Vagina (tissue), 2 donors: ENCODE measurements at places on chromosomes 12 and 14. TPM values are rescaled to one million over a fixed set of nuclear protein-coding genes. Genes with fewer than 3 reads are reported as not detected.

- no peak for DNase-seq
Observed at GRCh38 chr12:64006211-64006825, 161.8 kb downstream of the SRGAP1 start.

DNA sequence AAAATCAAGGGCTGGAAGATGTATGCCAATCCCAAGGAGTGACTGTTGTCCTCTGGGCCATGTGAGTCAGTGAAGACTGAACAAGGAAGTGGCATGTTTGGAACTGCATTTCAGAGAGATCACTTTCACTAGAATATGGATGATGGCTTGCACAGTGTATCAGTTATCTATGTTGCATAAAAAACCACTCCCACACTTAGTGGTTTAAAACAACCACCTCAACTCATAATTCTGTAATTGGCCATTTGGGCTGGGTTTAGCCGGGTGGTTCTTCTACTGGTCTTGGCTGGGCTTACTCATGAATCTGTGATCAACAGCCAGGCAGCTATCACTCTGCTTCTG lies 15.4 kb downstream of the BDKRB1 start:
- DNase-seq = peak; percentile 22

ZNF385A gene
- total RNA-seq = 38.8 TPM

PACS2 gene
- 64.8 TPM for total RNA-seq

GRCh38 chr14:70448633-70449340 lies 3.2 kb upstream of the ADAM21 start:
- DNase-seq = no peak

- no peak for DNase-seq
Observed at GRCh38 chr12:116294454-116295165, 17.1 kb upstream of the MED13L start.

GRCh38 chr14:67187826-67188225 lies 1.4 kb upstream of the GARIN2 start:
- DNase-seq = no peak

XPOT gene
- 46.2 TPM for total RNA-seq

KRT85 gene
- not detected for total RNA-seq

RNASE1 gene
- total RNA-seq = 174 TPM

GRCh38 chr12:67515679-67516340 lies 132.7 kb upstream of the DYRK2 start:
- DNase-seq = no peak

GRCh38 chr14:63448841-63449240 lies 94.3 kb downstream of the PPP2R5E start:
- no peak for DNase-seq

CATSPERB gene
- total RNA-seq = 5.2 TPM

DNA sequence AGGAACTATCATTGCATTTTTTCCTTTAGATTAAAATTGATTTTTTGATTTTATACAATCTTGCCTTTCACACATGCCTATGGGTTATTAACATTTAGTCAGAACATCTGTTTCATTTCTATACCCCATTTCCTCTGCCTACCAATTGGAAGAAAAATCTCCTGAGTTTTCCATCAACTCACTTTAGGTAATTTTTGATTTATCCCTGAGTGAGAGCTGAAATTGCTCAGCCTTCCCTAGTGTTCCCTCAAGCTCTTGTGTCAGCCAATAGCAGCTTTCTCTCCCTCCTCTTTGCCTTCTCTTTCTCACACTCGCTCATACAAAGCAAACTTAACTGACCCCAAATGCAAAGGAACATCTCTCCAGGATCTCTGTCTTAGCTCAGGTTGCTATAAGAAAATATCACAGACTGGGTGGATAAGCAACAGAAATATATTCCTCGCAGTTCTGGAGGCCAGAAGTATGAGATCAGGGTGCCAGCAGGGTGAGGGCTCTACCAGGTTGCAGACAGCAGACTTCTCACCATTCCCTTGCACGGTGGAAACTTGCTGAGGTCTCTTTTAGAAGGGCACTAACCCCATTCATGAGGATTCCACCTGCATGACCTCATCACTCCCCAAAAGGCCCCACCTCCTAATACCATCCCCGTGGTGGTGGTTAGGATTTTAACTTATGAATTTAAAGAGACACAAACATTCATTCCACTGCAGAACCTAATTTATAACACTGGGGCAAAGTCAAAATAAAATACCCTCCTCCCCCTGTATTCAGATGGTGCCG lies 224.2 kb upstream of the SFSWAP start:
- DNase-seq = no peak

RAD9B gene
- total RNA-seq = not detected

DNA sequence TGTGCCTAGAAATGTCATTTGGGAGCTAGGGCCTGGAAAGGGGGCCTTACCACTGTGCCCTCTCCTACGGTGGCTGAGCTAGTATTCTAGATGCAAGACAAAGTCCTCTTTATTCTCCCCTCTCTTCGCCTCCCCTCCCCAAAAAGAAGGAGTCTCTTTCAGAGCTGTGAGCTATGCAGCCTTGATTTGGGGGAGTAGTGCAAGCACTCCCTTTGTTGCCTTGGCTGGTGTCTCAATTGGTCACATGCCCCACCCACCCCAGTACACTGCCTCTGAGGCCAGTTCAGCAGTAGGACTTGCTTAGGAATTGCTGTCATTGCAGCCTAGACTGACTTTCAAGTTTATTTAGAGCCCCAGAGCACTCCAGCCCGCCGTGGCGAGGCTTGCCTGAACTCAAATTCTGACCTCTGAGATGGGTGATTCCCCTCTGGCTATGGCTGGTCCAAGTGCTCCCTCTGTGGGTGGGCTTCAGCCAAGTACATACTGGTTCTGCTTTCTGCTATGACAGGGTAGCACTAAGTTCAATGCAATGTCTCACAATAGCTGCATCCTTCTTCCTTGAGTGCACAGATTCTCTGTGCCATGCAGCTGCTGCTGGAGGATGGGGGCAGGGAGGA lies 37.0 kb upstream of the FBXO33 start:
- DNase-seq = no peak

TTC9 gene
- 6.1 TPM for total RNA-seq

GRCh38 chr14:101253948-101254347 lies 307.3 kb upstream of the DIO3 start:
- peak; percentile 58 for DNase-seq

- DNase-seq = no peak
Observed at GRCh38 chr12:26279091-26279490, 83.7 kb downstream of the SSPN start.

DNA sequence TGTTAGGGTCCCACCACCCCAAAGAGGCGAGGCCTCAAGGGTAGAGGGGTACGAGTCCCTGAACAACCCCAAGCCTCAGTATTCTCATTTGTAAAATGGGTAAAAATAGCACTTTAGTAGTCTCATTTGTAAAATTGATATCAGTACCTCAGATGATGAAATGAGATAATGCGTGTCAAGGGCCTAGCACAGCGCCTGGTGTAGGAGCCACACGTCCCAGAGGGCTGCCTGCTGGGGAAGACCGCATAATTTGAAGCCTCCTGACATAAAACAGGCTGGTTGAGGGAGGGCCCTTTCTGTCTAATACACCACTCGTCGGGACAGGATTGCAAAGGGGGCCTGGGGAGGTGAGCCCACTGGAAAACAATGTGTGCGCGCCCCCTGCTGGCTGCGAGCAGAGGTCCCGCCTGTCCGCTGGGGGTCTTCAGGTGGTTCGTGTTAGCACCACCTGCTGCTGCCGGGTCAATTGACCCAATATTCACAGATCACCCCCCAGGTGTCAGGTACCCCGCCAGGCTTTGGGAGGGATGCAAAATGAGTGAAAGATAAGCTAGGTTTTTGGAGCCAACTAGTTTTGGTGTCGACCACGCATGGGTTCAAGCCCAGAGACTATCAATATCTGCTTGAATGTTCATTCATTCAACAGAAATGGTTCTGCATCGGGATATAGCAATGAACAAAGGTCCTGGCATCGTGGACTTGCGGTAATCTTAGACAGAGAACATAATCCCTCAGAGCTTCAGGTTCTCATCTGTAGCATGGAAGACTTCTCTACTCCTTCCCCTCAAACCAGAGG lies 24.7 kb upstream of the IRF2BPL start:
- no peak for DNase-seq

MMP17 gene
- 5.2 TPM for total RNA-seq

DNA sequence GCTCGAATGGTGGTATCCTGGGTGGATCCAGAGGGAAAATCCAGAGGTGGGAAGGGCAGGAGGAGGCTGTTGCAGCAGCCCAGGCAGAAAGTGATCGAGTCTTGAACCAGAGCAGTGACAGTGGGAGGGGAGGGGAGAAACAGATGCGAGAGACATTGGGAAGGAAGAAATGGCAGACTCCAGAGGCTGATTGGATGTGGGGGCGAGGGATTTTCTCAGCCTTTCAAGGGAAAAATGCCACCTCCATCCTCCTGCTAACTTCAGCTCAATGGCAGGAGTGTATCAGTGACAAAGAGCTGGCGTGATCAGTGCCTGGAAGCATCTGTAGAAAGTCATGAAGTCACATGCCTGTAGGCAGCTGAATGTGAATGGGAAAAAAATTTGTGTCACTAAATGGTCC lies 38.6 kb upstream of the NRXN3 start:
- DNase-seq = peak; percentile 54

GPR162 gene
- total RNA-seq = 3.2 TPM

DNA sequence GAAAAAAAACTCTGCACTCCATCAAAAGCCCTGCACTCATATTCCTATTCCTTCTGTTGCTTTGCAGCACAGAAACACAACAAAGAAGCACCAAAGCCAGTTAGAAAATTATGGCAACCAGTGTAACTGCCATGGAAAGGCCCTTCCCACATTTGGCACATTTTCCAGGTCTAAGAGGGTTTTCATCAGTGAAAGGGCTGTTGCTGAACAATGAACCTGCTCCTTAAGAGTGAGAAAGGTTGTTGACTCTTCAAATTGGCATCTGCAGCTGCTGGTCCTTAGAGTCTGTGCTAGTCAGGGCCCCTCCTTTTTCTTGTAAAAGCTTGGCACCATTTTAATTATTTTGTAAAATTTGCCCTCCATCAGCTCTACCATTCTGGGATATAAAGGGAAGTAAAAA lies 378.7 kb upstream of the KITLG start:
- no peak for DNase-seq

GRCh38 chr14:104429291-104429861 lies 150.2 kb upstream of the C14orf180 start:
- DNase-seq = no peak

DNA sequence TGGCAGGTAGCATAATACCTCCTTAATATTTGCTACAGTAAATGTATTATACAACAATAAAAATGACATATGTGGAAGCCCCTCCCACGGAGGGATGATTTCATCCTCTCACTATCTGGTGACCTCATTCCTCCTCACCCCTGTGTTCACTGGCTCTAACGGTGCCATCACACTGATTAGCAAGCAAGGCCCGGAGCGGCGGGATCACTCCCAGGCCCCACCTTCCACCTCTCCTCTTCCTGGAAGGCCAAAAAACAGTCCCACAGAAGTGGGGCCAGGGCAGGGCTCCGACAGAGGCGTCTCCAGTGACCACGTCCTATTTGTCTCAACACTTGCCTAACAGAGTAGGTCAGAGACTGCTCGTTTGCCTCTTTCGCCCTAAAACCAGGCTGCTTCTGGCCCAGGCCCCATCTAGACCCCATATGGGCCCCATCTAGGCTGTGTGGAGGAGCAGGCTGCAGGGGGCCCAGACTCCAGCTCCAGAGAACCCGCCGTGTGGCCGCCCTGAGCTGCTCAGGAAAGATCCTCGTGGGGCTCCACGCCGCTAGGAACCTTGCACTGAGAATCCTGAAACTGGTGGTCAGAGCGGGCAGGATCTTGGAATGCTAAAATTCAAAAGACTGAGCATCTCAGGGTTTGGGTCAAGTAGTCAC lies 3.7 kb downstream of the SELPLG start:
- no peak for DNase-seq

DNA sequence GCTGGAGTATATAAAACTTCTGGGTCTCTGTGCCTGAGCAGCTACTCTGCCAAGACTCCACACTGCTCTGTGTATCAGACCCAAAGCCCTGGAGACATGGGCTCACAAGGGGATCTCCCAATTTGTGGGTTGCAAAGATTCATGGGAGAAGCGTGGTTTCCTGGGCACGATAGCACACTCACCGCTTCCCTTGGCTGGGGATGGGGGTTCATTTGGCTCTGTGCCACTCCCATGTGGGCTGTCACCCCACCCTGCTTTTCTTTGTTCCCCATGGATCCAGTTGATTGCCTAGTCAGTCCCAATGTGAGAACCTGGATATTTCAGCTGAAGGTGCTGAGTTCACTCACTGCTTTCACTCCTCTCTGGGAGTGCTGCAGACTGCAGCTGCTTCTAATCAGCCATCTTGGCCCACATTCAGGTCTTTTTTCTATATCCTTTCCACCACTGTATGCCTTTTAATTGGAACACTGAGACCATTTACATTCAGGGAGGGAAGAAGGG lies 40.0 kb upstream of the PCNX4 start:
- no peak for DNase-seq

- no peak for DNase-seq
Observed at GRCh38 chr12:130478786-130479185, 141.1 kb downstream of the PIWIL1 start.

BCL7A gene
- total RNA-seq = 8.1 TPM

DNA sequence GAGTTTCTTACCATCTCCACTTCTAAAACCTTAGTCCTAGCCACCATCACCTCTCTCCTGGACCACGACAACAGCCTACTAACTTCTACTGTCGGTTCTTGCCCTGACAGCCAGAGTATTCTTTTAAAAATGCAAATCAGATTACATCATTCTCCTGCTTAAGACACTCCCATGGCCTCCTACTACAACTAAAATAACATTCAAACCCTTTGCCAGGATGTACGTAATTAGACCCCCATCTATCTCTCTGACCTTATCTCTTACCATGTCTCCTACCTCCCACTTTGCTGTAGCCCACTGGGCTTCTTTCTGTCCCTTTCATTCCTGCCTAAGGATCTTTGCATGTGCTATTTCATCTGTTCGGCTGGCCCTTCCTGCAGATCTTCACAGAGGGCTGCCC lies 27.6 kb downstream of the TRIM9 start:
- DNase-seq = no peak

- DNase-seq = no peak
Observed at GRCh38 chr12:13373803-13374202, 177.3 kb downstream of the EMP1 start.

DNA sequence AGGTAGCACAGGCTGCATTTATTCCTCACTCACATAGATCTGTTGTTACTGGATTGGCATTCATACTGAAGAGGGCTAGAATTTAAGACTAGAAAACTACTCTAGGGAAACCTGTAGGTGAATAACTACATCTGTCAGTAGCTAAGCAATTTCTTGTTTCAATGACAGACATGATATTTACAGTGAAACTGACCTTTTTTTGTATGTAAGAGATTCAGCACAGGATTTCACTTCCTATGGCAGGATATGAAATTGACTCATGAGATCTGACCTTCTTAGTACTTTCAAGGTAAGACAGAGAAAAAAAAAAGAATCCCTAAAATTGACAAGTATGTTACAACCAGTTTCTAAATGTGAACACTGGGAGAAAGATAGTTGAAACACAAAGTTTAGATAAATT lies 189.8 kb upstream of the SLC16A7 start:
- no peak for DNase-seq

TSHR gene
- not detected for total RNA-seq

DNA sequence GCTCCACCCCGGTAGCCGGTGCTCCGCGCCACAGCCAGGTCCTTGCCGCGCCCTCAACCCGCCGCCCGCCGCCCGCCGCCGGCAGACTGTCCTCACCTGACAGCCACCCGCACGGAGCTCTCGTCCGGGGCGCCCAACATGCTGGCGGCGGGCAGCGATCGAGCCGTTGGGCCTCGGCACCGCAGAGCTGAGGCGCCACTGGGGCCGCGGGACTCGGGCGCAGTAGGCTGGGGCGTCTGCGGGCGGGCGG lies 164 bp downstream of the KIF21A start:
- no peak for DNase-seq

TEDC1 gene
- 5.9 TPM for total RNA-seq

- DNase-seq = no peak
Observed at GRCh38 chr12:93174473-93174872, 203.3 kb upstream of the NUDT4 start.

GRCh38 chr12:62898526-62898925 lies 36.4 kb downstream of the PPM1H start:
- DNase-seq = no peak
